Activated CD8-positive, alpha-beta memory T cell treated with anti-CD3 and anti-CD28 coated beads, Interleukin-2, amount 50 U/mL, for 4 hours (primary cell): ENCODE measurements at places on chromosomes 1 and 21.

DNA sequence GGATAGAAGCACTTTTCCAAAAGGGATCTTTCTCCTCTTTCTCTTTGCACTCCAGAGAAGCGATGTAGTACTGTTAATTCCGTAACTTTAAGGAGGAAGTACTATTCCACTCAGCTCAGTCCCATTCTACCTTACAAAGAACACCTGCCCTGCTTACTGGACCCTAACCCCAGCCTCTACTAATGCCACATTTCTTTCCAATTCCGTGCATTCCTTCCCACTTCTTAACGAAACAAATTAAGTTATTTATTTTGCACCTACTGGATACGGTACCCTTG is 511 bp downstream of the NDC1 start:
- DNase-seq: no peak

DNA sequence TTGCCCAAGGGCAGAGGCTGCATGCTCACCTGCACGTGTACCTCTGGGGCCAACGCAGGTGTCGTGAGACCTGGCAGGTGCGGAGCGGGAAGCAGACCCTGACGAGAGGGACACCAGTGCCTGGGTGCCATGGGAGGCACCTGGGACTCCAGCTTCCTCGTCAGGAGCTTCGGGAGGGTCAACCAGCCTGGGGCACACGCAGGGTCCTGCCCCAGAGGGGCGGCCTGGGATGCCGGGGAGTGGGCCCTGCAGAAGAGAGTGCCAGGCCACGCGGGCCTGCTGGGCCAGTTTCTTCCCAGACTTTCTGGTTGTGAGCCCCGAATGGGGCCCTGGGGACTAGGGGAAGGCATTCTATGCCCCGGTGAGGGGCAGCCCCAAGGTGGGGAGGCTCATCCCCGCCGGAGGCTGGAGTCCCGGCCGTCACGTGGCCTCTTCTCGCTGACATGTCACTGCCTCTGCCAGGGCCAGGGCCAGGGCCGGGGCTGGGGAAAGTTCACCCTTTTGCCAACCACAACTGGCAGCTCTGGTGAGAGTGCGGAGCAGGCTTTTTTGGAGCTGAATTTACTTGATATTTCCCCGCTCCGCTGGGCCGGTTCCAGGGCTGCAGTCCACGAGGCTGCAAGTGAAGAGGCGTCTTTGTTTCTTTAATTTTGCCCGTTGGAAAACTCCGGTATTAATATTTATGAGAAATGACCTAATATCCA is 38.5 kb upstream of the ACTRT2 start:
- peak; percentile 12 for DNase-seq

DNA sequence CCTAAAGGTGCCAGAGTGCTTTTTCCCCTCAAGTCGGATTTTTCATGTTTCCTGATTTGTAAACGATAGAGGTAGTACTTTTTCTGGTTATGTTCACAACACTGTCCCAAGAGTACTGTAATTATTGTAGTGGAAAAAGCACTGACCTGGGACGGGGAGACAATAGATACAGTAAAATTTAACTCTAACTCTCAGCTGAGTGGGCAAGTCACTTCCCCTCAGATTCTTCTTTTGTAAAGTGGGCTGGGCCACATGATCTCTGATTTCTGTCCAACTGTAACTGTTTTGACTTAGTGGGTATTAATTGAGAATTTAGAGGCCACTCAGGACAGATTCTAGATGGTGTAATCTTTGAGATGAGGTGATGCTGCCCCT is 19.1 kb downstream of the MARCKSL1 start:
- no peak for DNase-seq

DNA sequence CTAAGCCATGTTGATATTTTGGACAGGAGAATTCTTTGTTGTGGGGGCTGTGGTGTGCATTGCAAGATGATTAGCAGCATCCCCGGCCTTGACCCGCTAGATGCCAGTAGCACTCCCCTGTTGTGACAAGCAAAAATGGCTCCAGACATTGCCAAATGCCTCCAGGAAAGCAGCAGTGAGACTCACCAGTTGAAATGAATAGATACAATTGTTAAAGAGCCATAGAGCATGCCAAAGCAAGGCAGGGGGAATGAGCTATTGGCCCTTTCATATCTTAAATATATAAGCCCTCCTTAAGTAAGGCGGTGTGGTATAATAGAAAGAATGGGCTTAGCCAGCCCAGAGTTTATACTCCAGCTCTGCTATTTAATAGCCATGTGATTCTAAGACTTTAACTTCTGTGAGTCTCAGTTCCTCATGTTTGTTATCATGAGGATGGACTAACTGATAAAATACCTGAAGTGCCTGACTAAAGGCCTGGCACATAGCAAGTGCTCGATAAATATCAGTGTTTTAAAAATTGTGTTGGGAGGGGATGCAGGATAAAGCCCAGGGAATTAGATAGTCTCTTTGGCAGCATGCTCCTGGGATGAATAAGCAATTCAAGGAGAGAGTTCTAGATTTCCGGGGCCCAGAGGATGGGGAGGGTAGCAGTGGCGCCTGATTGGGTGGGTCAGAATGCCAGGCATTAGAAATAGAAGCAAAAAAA is 21.1 kb upstream of the RGS4 start:
- no peak for DNase-seq

DNA sequence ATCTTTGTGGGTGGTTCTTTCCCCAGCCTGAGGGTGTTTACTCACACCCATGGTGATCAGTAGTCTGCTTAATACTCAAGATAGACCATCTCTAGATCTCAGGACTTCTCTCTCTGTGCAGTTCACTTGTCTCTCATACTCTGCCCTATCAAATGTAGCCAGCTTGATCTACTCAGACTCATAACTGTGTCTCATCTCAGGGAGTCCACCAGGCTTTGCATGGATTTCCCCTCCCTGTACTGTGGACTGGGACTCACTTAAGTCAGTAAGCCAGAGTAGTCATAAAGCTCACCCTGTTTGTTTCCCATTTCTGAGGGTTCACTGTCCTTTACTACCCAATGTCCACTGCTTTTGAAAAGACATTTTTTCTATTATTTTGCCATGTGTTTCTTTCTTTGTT is 41.8 kb downstream of the LYPLAL1 start:
- no peak for DNase-seq

DNA sequence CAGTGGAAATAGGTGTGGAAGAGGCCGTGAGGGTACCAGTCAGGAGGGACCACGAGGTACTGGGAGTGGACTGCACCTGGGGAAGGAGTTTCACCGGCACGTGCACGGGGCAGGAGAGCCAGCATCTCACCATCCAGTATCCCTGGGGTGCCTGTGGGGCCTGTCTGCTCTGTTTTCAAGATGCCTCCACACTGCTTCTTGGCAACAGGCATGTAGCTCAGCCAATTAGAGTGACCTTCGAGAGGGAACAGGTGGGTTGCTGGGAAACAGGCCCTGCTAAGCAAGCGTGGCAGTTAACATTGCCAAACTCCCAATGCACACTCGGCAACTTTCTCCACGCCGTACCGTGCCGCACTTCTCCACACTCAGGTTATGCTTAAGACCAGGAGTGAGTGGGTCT is 17.7 kb downstream of the KCNC4 start:
- DNase-seq: no peak

DNA sequence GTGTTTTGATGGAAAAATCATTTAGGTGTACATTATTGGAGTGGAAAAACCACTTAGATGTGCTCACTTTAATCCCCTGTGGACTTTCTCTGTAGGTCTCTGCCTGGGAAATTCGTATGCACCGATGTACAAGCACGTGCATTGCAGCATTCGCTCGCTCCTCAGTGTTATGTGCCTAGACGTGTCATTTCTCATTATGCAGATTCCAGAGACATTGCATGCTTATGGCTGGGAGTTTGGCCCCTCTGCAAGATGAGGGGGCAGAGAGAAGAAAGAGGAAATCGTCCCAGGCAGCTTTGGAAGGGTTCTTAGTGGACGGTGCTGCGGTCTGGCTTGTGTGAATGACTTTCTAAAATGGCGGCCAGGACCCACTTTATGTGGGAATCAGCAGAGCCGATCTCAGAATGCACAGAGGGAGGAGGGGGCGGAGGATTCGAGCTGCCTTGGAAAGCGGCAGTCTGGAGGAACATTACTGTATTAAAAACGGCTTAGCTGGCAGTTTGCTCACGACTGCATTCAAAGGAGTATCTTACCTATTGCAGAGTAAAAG is 2.3 kb downstream of the SPEN start:
- no peak for DNase-seq

GRCh38 chr1:200665861-200666260 is 3.8 kb downstream of the DDX59 start:
- no peak for DNase-seq

GRCh38 chr21:44684483-44684882 is 2.5 kb upstream of the KRTAP12-1 start:
- no peak for DNase-seq

GRCh38 chr1:228739826-228740225 is 4.5 kb downstream of the RHOU start:
- DNase-seq: no peak

DNA sequence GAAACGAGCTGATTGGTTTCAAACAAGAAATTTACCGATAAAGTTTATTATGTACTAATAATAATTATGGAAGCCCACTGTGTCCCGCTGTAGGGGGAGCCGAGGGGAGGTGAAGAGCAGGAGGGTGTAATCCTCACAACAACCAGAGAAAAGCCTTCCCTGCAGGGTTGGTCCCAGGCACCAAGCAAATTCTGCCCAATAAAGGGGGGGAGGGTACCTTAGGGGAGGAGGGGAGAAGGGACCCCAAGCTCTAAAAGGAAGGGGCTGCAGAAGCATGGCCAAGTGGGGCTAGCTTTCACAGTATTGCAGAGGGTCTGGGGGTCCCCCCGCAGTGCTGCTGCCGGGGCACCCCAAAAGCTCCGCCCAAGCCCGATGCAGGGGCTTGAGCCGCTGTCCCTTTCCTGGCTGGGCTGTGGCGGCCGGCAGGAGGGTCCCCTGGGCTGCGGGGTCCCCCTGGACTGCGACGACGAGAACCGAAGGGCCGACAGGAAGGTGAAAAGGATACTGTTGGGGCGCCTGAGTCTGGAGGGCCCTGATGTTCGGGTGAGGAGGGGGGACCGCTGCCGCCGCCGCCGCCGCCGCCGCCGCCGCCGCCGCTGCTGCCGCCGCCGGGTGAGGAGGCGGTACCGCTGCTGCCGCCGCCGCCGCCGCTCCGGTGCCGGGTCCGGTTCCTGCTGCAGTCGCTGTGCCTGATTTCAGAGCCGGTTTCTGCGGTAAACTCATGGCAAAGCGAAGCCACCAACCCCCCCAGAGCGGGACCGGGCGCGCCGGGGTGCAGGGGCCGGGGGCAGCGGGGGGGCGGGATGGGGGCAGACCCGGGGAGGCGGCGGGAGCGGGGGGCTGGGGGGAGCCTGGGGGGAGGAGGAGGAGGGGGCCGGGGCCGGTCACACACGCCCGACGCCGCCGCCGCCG is 771 bp downstream of the EIF4G3 start:
- peak; percentile 51 for DNase-seq

DNA sequence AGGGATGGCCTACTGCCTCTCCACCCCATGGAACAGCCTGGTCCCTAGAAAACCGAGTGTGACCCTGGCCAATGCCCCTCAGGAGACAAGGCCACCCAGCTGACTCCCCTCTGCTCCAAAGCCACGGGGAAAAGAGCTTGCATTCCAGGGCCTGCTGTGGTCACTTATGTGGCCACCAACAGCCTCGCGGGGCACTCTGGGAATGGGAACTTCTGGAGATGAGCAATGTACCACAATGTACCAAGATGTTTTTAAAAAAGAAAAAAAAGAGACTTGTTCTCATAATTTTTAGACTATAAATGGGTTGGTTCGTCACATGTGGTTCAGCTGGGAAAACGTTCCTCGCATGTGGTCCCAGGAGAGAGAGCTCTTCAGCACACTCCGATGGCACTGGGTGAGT is 62.8 kb downstream of the SLC66A1 start:
- DNase-seq: no peak

DNA sequence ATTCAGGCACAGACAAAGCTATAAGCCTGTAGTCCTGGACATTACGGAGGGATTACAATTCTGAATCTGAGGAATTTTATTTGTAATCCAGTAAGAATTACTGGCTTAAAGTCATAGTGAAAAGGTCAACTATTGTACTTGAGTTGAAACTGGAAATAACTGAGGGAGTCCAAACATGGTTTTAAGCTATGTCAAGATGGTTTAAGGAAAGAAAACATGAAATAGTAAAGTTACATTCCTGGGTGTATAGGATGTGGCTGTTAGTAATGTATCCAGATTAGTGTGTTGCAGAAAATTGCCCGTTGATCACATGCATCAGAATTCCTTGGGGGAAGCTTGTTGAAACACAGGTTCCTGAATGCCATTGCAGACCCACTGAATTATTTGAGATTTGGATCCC is 124.8 kb upstream of the GORAB start:
- no peak for DNase-seq

- DNase-seq: no peak
These were observed 714 bp upstream of the AKIRIN1 start for GRCh38 chr1:38990386-38990737.

DNA sequence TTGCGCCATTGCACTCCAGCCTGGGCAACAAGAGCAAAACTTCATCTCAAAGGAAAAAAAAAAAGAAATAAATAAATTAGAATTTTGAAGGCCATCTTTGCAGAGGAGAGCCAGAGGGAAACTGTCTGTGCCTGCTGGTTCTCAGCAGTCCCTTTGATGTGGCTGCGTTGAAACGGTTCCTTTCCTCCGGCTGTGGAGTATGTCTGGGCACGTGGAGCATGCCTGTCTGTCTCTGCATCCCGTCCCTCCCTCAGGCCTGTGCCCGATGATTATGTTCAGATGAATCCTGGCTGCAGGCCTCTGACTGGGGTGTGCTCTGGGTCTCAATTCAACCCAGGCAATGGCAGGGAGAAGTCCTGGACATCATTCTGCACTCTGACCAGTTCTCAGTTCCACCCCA is 33.4 kb downstream of the KIAA1614 start:
- DNase-seq: no peak

- DNase-seq: no peak
These were observed 5.7 kb upstream of the FYB2 start for GRCh38 chr1:56824938-56825337.

GRCh38 chr1:16114527-16115467 is 41.1 kb downstream of the EPHA2 start:
- DNase-seq: no peak

GRCh38 chr1:232352366-232352765 is 277.6 kb downstream of the SIPA1L2 start:
- DNase-seq: no peak

- DNase-seq: no peak
These were observed 9.9 kb upstream of the OR6K3 start for GRCh38 chr1:158730453-158730852.
